Upper lobe of right lung (tissue), 1 donor: ENCODE measurements at places on chromosomes 7 and 10.

- DNase-seq, result no peak
Measured at GRCh38 chr10:108327706-108328105, 1163.2 kb upstream of the SORCS1 start.

DNA sequence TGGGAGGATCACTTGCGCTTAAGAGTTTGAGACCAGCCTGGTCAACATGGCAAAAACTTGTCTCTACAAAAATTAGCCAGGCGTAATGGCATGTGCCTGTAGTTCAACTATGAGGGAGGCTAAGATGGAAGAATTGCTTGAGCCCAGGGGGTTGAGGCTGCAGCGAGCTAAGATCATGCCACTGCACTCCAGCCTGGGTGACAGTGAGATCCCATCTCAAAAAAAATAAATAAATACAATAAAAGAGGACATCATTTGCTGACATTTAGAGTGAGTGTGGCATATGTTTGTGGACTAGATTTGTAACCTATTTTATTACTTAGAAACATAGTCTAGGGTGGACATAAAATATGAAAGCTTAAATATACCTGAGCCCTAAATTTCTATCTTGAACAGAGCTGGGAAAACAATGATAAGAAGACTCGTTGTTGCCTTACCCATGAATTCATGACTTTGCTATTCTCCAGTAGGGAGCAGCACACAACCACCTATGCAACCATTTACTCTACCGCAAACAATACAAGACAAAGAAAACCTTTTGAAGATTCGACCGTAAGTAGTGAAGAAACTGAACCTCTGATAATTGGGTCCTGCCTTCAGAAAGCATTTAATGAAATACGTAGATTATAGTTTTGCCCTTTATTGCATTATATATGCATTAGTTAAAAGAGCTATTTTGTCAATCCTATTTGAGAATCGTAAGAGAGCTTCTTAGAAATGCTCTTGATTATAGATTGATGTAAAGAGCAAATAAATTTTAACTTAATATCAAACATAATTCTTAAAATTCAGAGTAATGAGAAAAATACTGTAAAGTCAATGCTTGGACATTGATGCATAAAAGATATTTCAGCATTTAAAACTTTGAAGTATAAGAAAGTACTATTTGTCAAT lies 83.5 kb downstream of the GNAT3 start:
- no peak for DNase-seq

GRCh38 chr10:78169214-78169613 lies 135.6 kb downstream of the RPS24 start:
- DNase-seq, result no peak

GRCh38 chr10:3777981-3778691 lies 6.9 kb downstream of the KLF6 start:
- no peak for DNase-seq

DNA sequence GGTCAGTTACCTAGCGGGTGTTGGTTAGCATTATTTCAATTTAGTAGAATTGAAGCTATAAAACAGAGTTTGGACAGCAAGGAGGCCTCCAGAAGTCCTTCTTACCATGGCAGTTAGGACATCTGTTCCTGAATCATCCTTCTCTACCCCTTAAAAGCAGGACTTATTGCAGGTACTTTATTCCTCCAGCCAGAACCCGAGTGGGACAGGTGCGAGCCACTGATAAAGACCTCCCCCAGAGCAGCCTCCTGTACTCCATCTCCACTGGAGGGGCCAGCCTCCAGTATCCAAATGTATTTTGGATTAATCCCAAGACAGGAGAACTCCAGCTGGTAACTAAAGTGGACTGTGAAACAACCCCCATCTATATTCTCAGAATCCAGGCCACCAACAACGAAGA lies 54.6 kb downstream of the CDHR3 start:
- no peak for DNase-seq

DNA sequence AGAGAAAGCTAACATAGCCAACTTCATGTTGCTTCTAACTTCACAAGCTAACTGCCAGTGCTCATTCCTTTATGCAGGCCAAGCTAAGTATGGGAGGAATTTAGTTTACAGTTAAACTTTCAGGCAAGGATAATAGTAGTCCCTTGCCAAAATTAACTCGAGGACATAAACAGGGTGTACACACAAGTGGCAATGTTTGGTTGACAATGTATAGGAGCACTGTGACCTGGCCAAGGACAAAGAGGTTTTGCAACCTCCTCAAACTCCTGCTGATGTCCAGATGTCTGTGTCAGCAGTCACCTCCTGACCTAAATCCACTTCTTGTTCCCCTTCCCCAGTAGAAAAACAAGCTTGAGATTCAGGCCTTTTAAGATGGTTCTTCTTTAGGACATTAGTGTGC lies 494.6 kb upstream of the KLF6 start:
- DNase-seq, result no peak

DNA sequence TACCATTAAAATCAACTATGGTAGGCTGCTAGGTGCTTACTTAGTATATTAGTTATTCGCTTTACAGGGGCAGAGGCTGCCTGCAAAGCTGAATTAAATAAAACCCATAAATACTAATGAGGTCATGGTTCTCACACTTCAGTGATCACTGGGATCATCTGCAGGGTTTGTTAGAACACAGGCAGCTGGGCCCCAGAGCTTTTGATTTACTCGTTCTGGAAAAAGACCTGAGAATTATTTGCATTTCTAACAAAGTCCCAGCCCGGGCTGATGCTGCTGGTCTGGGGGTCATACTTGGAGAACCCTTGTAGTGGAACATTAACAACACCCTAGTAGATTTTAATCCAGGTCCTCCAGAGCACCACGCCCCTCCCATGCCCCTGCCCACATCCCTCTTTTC lies 8.5 kb downstream of the UCN3 start:
- no peak for DNase-seq

DNA sequence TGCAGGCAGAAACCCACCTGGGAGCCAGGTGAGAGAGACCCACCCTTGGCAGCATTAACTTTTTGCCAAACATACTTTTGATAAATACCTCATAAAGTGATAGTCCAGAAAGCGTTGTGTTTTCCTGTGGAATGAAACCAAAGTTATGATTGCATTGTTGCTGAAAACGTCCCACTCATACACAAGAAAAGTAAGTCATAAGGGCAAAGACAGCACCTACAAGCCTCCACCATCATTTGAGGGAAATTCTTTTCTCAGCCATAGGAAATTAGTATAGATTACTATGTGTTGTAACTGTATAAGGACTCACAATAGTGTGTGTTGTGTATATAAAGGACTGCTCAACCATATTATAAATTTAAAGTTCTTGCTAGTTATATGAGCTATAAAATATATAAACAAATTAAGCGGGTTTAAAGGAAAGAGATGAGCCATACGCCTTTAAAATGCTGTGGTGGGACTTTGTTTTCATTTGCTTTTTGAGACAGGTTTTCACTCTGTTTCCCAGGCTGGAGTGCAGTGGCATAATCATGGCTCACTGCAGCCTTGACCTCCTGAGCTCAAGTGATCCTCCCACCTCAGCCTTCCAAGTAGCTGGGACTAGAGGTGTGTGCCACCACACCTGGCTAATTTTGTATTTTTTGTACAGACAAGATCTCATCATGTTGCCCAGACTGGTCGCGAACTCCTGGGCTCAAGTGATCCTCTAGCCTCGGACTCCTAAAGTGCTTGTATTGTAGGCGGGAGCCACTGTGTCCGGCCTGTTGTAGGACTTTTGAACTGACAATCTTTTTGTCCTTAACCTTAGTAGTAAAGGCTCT lies 160.8 kb downstream of the PKD1L1 start:
- no peak for DNase-seq

GRCh38 chr10:44818701-44819127 lies 92.4 kb upstream of the TMEM72 start:
- DNase-seq, result no peak

DNA sequence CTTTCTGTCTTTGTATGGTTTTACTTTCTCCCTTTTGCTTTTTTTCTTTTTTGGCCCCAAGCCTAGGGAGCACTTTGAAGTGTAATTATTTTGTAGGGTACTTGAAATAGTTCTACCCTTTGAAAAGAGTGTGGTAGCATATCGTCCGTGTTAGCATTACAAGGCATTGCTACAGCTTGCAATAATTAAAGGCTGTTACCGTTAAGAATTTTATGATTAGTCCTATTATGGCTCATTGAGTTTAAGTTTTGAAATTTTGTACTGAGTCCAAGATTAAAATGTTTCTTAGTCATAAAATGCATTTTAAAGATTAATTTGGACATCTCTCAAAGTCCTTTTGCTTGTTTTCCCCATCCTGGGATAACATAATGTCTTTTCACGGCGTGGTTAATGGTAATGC lies 490.0 kb upstream of the LRRN3 start:
- no peak for DNase-seq

GRCh38 chr10:109966961-109967738 lies 40.6 kb upstream of the ADD3 start:
- DNase-seq, result no peak

- DNase-seq, result no peak
Measured at GRCh38 chr7:144671429-144671828, 164.4 kb downstream of the TPK1 start.

DNA sequence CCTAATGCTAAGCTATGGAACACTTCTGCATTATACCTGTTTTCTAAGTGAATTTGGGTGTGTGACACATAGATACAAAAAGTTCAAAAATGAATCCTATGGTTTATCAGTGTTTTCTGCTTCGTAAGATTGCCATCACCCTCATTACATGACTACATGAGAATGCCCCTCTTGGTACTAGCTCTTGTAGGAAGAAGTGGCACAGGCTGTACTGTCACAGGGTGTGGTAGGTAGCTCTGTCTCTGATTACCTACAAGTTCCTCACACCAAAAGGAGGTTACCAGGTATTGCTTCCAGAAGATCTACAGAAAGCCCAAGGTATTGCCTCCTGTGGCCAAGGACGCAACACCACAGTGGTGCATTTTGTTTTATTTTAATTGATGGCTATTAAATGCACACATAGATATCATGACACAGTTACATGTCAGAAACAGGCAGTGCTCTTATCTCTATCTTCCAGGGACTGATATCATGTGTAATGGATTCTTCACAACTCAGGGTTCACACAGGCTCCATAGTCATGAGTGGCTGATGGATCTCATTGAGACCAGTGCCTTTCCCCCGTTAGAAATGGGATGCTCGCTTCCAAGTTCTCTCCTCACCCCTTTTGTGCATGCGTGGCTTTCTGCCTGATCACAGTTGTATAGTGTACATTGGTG lies 6.6 kb downstream of the OPTN start:
- no peak for DNase-seq

GRCh38 chr7:42181566-42181965 lies 55.4 kb downstream of the GLI3 start:
- no peak for DNase-seq

DNA sequence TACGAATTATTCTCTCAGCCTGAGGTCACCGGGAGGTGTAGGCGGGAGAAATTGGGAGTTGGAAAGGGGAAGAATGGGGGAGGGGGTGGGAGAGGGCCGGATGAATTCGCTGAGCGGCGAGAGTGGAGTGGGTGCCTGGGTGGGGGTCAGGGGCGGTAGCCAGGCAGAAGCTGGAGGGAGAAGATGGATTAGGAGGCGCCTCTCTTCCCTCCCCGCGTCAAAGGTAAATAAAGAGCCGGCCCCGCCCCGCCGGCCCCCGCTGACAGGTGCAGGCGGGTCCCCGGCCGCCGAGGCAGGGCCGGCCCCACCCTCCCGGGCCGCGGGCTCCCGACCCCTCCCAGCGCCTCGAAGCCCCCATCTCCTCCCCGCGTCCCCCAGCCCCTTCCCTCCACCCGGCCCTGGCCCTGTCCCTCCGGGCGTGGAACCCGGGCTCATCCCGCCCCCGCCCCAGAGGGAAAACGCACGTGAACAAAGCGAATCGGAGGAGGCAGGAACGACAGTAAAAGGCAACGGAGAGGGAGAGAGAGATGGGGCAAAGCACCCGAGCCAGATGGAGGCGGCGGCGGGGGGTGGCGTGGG lies 872 bp downstream of the FAM131B start:
- no peak for DNase-seq

- DNase-seq, result no peak
Measured at GRCh38 chr10:11181978-11182377, 164.3 kb downstream of the CELF2 start.

GRCh38 chr10:17348501-17349349 lies 105.7 kb downstream of the ST8SIA6 start:
- no peak for DNase-seq

- no peak for DNase-seq
Measured at GRCh38 chr7:7639421-7639820, 1.1 kb upstream of the UMAD1 start.

- DNase-seq, result no peak
Measured at GRCh38 chr7:52648872-52649271, 386.6 kb upstream of the POM121L12 start.

- no peak for DNase-seq
Measured at GRCh38 chr7:3240826-3241430, 60.1 kb upstream of the SDK1 start.

DNA sequence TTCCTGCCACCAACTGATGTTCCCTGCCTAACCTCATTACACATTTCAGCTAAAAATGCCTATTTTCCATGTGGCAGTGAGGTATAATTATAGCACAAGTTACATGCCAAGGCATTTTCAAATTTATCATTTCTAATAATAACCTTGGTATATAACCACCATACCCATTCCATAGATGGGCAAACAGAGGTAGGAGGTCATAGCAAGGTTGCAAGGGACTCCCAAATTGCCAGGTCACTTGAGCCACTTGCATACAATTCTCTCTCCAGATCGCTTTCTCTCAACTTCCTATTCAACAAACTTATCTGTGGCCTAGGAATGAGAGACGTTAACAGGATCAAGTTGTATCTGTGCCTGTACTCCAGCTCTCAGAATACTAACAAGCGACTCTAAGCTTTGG lies 108.3 kb downstream of the ATXN7L1 start:
- no peak for DNase-seq

DNA sequence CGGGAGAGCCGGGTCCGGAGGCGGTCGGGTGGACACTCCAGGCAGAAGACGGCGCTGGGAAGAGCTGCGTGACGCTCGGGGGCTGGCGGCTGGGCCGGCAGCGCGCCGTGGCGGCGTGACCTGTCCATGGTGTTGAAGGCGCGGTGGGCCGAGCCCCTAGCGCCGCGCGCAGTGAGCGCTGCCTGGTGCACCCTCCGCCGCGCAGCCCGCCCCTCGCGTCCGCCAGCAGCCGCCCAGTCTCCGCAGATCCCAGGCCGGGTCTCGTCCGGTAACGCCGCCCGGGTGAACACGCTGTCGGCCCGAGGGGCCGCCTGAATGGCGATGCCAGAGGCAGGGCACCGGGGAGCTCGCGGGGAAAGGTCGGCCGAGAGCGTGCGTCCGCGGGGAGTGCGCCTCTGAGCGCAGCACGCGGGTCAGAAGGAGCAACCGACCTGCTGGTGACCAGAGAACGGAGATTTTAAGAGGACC lies 657 bp upstream of the TMEM178B start:
- DNase-seq, result peak; percentile 64

GRCh38 chr7:90210981-90211380 lies 559 bp upstream of the STEAP2 start:
- DNase-seq, result no peak

DNA sequence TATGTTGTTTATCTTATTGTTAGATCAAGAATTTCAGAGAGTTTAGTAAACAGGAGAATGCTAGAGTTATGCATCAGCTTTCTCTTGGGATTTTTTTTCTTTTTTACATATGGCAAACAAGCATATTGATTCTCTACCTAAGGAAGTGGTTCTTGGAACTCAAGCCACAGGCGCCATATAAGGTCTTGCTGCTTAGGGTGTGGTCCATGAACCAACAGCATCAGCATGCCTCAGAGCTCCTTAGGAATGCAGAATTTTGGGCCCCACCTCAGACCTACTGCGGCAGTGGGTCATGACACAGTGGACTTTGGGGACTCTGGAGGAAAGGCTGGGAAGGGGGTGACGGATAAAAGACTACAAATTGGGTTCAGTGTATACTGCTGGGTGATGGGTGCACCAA lies 230.8 kb downstream of the SKAP2 start:
- no peak for DNase-seq
